Stomach (tissue), 19 donors: ENCODE measurements at places on chromosomes 6 and 20.

GRCh38 chr6:27834879-27835549 is 77.2 kb downstream of the OR2B2 start:
- H3K27ac ChIP-seq: no peak overlapping the region
- no peaks in the 10 kb centered on the region for H3K36me3 ChIP-seq
- H3K27me3 ChIP-seq: no peaks in the 10 kb centered on the region
- H3K4me1 ChIP-seq: peaks cover 25% of the 10 kb centered on the region
- no peak overlapping the region for H3K4me3 ChIP-seq

GRCh38 chr6:123529843-123530242 is 106.9 kb downstream of the TRDN start:
- H3K4me1 ChIP-seq: no peaks in the 10 kb centered on the region
- no peak overlapping the region for H3K4me3 ChIP-seq
- H3K27ac ChIP-seq: no peak overlapping the region
- no peak for DNase-seq
- no peaks in the 10 kb centered on the region for H3K36me3 ChIP-seq

DNA sequence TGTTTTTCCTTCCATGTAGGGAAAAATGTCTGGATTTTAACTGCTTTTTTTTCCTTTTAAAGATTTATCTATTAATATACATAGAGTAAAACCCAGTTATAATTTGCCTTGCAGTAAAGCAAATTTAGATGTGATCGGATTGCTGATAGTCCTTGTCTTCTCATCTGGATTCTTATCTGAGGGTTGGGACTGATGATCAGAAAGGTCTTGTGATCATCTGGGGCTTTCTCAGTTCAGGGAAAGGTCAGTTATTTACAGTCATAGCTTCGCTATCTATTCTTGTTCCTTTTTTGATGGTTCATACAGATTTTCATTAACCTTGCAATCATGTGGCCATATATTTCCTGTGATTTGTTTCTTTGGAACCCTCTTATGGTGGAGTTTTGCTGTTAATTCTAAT is 63.8 kb upstream of the CLDN20 start:
- DNase-seq: no peak
- H3K27me3 ChIP-seq: no peaks in the 10 kb centered on the region
- no peak overlapping the region for H3K27ac ChIP-seq
- H3K4me3 ChIP-seq: no peak overlapping the region

GRCh38 chr20:62765432-62766070 is 30.7 kb upstream of the MRGBP start:
- H3K4me1 ChIP-seq: peaks cover 6% of the 10 kb centered on the region
- no peak overlapping the region for H3K27ac ChIP-seq
- H3K4me3 ChIP-seq: no peak overlapping the region
- peaks cover 12% of the 10 kb centered on the region for H3K27me3 ChIP-seq

GRCh38 chr6:14804785-14805210 is 441.1 kb upstream of the JARID2 start:
- peaks cover 11% of the 10 kb centered on the region for H3K4me1 ChIP-seq
- no peak overlapping the region for H3K27ac ChIP-seq
- H3K36me3 ChIP-seq: no peaks in the 10 kb centered on the region
- no peaks in the 10 kb centered on the region for H3K27me3 ChIP-seq

DNA sequence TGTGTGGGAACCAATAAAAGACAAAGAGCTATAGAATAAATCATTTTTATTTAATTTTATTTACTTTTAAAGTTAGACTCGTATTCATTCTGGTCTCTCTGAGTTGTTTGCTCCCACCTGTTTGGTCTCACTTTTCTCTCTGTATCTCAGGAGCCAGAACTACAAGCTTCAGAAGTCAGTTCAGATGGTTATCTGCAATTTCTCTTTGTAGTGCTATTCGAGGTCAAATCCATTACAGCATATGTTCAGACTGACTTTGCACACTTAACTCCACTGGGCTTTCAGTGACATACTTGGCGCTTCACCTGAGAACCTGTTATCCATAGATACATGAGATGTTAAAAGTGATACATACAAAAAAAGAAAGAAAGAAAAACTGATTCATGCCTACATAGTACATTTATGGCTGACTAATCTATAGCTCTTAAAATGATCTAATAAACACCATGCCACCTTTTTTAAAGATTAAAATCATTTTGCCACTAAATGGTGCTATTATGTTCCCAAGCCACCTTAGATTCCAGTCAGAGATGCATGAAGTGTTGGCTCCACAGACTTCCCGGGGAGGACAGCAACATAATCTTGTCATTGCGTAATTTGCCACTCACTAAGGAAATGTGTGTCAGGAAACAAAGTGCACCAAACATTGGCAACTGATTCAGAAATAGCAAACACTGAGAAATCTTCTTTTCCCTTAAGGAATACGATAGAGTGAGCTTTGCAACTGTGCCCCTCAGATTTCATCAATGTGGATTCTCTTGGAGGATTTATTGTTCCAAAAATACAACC is 396.7 kb downstream of the HACE1 start:
- H3K36me3 ChIP-seq: no peaks in the 10 kb centered on the region
- H3K4me3 ChIP-seq: no peak overlapping the region
- no peaks in the 10 kb centered on the region for H3K27me3 ChIP-seq
- no peak for DNase-seq

DNA sequence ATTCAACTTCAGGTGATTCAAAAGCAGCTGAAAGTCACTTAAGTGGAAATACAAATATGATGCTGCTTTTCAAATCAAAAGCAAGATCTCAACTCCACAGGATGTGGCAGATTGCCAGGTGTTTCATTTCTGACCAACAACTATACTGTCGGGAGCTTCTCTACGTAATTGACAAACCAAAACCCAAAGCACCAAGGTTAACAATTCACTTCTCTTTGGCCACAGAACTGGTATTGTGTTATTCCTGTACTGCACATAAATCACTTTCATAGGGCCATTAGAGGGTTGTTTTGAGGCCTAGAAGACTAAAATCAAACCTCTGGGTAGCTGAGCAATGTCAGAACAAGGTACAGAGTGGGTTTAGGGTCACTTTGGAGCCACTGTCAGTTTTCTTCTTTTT is 169.7 kb downstream of the HAO1 start:
- no peak overlapping the region for H3K4me3 ChIP-seq
- H3K27ac ChIP-seq: no peak overlapping the region
- DNase-seq: peak; percentile 40
- H3K27me3 ChIP-seq: no peaks in the 10 kb centered on the region
- H3K4me1 ChIP-seq: no peaks in the 10 kb centered on the region
- no peaks in the 10 kb centered on the region for H3K36me3 ChIP-seq

DNA sequence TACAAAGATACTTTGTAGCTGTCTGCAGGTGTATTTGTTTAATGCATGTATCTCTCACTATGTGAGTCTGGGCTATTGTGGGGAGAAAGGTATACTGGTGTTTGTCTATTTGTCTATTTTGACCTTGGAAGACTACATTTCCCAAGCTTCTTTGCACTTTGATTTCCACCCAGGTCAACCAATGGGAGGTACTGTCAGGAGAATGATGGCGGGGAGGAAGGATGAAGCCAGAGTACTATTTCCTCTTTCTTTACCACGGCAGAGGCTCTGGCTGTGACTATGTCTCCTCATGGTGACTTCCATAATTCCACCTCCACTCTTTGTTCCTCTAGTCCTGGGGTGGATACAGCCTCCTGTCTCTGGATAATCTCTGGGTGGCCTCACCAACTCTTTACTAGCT is 23.1 kb downstream of the LBP start:
- H3K27me3 ChIP-seq: peaks cover 5% of the 10 kb centered on the region
- no peak for DNase-seq
- no peaks in the 10 kb centered on the region for H3K36me3 ChIP-seq
- H3K27ac ChIP-seq: no peak overlapping the region
- no peak overlapping the region for H3K4me3 ChIP-seq

DNA sequence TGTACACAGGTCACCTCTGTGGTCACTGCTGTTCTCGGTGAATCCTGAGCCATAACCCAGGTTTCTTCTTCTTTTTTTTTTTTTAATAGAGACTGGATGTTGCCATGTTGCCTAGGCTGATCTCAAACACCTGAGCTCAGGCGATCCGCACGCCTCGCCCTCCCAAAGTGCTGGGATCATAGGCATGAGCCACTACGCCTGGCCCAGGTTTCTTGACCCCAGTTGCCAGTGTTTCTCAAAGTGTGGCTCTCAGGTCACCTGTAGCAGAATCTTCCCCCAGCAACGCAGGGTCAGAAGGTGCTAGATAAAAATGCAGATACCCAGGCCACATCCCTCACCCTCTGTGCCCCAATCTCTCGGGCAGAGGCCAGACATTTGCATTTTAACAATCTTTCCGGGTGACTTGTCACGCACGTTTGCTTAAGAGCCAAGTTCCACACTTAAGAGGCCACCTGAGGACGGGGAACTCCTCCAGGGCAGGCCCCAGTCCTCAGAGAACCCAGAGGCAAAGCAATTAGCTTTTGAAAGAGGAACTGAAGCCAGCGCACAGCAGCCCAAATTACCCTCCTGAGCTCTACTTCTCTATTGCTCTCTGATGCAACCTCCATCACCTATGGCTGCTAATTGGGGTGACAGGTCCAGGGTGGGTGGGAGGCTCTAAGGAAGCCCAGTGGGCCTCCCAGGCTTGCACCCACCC is 81.8 kb downstream of the NFATC2 start:
- no peak for DNase-seq
- peaks cover 36% of the 10 kb centered on the region for H3K4me1 ChIP-seq

GRCh38 chr6:139984317-139984716 is 609.9 kb upstream of the CITED2 start:
- H3K36me3 ChIP-seq: no peaks in the 10 kb centered on the region
- H3K27ac ChIP-seq: peak overlapping the region; percentile 25
- DNase-seq: no peak
- no peaks in the 10 kb centered on the region for H3K27me3 ChIP-seq

DNA sequence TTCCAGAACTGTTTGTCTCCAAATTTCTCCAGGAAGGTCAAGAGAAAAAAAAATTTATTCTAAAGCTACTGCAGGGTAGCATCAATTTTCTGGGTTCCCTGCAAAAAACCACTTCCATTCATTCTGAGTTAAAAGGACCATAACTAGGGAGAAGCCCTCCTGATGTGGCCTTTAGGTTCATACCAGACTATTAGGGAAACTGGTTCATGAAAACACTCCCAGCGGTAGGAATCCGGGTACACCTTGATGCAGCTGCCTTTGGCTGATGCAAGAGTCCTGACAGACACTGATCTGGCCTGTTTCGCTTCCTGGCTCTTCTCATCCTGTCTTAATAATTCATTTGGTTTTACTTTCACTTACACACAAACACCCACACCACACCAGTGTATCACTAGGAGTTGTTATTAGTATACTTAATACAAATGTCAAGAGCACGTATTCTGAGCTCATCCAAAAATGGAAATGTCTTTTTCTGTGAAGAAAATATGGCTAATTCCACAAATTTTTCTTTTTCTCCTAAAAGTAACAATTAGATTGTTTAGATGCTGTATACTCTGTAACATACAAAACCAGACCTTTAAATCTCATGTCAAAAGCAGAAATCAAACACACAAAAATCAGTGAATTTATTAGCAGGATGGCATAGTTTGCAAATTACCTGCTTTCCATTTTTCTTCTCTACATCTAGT is 38.4 kb upstream of the ARHGAP18 start:
- no peaks in the 10 kb centered on the region for H3K36me3 ChIP-seq
- no peak overlapping the region for H3K4me3 ChIP-seq
- DNase-seq: peak; percentile 39
- H3K4me1 ChIP-seq: peaks cover 9% of the 10 kb centered on the region
- H3K27ac ChIP-seq: no peak overlapping the region
- H3K27me3 ChIP-seq: no peaks in the 10 kb centered on the region

DNA sequence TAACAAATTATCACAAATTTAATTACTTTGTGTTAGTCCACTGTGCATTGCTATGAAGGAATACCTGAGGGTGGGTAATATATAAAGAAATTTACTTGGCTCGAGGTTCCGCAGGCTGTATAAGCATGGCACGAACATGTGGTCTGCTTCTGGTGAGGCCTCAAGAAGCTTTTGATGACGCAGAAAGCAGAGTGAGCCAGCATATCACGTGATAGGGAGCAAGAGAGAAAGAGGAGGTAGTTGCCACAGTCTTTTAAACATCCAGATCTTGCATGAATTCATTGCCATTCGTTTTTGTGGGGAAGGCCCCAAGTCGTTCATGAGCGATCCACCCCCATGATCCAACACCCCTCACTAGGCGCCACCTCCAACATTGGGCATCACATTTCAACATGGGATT is 733.7 kb downstream of the GRIK2 start:
- H3K27ac ChIP-seq: no peak overlapping the region
- H3K4me1 ChIP-seq: no peaks in the 10 kb centered on the region
- H3K27me3 ChIP-seq: no peaks in the 10 kb centered on the region
- H3K4me3 ChIP-seq: no peak overlapping the region

- peaks cover 14% of the 10 kb centered on the region for H3K4me1 ChIP-seq
- no peaks in the 10 kb centered on the region for H3K36me3 ChIP-seq
- peak; percentile 65 for DNase-seq
- H3K4me3 ChIP-seq: peak overlapping the region; percentile 93
Observed at GRCh38 chr6:98946879-98947410, 801 bp downstream of the FBXL4 start.

GRCh38 chr6:131377112-131377705 is 195.8 kb upstream of the ARG1 start:
- no peaks in the 10 kb centered on the region for H3K27me3 ChIP-seq
- H3K4me1 ChIP-seq: no peaks in the 10 kb centered on the region
- H3K27ac ChIP-seq: no peak overlapping the region
- DNase-seq: no peak

- no peaks in the 10 kb centered on the region for H3K27me3 ChIP-seq
- H3K4me3 ChIP-seq: no peak overlapping the region
- H3K27ac ChIP-seq: no peak overlapping the region
- no peaks in the 10 kb centered on the region for H3K36me3 ChIP-seq
Observed at GRCh38 chr6:36373368-36374019, 14.0 kb downstream of the ETV7 start.

DNA sequence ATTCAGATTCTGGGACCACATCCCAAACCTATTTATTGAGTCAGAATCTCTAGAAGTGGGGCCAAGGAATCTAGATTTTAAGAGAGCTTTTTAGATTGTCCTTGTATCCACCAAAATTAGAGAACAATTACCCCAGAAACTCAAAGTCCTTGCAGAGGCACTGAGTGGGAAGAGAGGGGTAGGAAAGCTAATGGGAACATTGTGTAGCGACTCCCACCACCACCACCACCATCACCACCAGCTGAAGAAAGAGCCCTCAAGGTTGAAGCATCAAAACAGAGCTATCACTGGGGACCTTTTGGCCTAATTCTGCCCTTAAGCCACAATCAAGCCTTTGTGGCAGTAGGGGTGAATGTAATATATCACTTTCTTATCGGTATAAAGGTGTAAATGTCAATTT is 39.0 kb upstream of the SLC32A1 start:
- H3K27me3 ChIP-seq: no peaks in the 10 kb centered on the region
- no peak overlapping the region for H3K27ac ChIP-seq
- no peaks in the 10 kb centered on the region for H3K4me1 ChIP-seq
- DNase-seq: no peak
